GM12864 (cell line): ENCODE measurements at places on chromosomes 13 and 19.

- DNase-seq = no peak
These were observed 14.1 kb upstream of the CCNA1 start for GRCh38 chr13:36418022-36418805.

DNA sequence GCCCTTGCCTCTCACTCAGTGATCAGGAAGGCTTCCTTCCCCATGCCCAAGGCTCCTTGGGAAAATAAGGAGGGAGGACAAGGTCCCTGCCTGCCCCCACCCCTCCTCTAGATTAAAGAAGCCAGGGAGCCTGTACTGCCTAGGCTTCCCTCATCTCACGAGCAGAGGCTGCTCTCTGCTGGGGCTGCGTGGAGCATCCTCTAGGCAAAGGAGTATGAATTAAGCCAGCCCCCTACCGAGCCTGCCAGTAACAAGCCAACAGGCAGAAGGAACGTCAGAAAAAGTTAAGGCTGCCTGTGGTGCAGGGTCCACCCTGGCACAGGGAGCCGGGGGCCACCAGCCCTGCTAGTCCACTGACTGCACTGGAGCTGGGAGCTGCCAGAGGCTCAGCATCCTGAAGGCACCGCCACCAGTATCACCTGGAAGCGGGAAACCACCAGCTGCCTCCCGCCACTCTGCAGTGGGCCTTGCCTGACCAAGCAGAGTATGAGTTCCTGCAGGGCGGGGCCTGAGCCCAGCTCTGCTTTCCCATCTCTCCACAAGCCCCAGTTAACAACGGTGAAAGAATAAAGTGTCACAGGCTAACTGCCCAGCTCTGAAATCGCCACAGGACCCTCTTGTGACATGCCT lies 6.8 kb downstream of the NAPA start:
- DNase-seq = no peak

- DNase-seq = no peak
These were observed 70.6 kb upstream of the TEX29 start for GRCh38 chr13:111249637-111250360.

- no peak for DNase-seq
These were observed 697.5 kb downstream of the SLITRK1 start for GRCh38 chr13:83184819-83185218.

GRCh38 chr13:78593652-78594455 lies 9.5 kb downstream of the POU4F1 start:
- no peak for DNase-seq

DNA sequence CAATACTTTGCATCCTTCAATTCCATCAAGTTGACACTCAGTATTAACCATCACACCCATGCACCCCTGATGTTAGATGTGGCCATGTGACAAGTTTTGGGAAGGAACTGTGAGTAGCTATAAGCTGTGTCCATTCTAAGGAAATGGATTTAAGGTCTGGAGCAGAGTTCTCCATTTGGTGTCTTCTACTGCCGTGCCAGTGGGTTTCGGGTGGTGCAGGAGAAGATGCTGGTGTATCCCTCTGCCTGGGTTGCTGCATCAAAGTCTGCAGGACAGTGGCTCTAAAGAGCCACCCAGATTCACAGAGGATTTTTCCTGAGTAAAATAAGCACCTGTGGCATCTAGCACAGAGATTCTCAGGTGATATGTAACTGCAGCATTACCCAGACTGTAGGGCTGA lies 105.7 kb upstream of the IRS2 start:
- no peak for DNase-seq

DNA sequence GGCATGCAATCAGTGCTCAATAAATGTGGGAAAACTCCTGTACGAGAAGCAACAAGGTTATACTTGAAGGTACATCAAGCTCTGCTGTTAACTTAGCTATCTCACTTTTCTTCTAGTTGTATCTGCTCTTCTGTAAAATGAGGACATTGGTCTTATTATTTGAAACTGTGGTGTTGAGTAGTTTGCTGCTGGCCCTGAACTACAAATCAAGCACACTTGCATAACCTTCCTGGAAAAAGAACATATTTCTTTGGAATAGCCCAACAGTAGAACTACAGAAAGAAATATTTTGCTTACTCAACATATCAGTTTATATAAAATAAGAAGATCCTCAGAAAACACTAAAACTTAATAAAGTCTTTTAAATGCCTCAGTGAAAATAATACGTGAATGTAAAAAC lies 203.0 kb downstream of the KCTD12 start:
- DNase-seq = no peak

DNA sequence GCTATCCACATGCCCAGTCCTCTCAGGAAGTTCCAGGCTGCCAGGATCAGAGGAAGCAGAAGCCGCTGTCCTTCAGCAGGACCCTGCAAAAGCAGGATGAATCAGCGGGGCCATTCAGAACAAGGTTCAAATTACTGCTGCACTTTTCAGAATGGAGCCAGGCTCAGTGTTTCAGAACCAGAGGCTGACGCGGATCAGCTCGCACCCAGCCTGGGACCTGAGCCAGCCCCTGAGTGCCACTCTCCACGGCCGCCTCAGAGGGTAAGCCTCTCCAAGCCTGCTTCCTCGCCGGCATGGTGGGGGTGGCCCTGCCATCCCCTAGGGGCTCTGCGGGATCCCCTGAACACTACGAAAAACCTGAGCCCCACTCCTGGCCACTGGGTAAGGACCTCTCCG lies 24.7 kb downstream of the RASA3 start:
- DNase-seq = no peak

DNA sequence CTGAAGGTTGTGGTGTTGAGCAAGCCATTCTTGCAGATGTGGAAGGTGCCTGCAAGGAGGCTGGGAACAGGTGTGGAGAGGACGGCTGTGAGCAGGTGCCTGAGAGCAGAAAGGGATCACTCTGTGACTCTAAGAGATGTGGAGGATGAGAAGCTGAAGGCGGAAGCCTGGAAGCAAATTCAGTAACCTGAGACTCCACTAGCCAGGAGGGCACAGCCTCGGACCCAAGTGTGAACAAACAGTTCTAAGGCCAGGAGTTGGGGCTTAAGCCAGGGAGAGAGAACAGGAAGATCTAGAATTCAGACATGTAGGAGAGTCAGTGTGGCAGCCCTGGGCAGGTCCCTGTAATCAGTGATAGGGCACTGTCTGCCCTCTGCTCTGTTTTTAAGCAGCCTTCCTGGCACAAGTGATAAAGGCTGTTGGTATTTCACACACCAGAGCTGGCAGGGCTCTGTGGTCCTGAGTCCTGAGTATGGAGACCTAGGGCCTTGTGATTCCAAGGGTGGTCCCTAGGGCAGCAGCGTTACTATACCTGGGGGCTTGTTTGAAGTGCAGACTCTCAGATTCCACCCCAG lies 131.3 kb downstream of the SLC7A1 start:
- no peak for DNase-seq

DNA sequence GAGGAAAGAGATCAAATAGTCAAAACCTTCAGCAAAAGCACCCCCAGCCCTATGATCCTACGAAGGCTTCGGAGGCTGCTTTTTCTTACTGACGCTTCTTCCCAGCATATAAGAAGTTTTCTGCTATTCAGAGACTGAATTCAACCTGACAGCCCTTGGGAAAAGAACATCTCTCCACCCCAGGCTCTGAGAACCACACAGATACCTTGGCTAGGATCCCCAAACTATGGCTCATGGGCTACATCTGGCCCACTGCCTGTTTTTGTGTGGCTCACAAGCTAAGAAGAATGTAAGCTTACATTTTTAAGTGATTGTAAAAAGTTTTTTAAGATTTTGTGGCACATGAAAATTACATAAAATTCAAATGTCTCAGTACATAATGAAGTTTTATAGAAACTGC lies 3.0 kb downstream of the SLC15A1 start:
- no peak for DNase-seq

- no peak for DNase-seq
These were observed 4.7 kb downstream of the PPP1R13L start for GRCh38 chr19:45400192-45400591.

DNA sequence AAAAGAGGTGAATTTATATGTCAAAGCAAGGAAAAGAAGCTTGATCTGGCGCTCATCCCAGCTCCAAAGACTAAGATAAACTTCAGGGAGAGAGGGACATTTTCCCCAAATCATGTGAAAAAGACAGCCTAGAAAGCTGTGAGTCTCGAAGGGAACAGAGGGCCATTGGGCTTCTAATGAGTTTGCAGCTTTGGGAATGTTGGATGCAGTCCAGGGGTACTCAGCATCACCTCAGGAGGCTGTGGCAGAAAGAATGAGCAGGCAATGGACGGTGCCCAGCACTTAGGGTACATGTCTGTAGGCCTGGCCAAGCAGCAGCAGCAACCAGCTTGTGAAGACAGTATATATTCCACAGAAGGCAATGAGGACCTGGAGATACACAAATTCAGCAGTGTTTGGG lies 25.7 kb upstream of the WASF3 start:
- DNase-seq = no peak

GRCh38 chr19:48169578-48169938 lies 586 bp downstream of the LIG1 start:
- no peak for DNase-seq

DNA sequence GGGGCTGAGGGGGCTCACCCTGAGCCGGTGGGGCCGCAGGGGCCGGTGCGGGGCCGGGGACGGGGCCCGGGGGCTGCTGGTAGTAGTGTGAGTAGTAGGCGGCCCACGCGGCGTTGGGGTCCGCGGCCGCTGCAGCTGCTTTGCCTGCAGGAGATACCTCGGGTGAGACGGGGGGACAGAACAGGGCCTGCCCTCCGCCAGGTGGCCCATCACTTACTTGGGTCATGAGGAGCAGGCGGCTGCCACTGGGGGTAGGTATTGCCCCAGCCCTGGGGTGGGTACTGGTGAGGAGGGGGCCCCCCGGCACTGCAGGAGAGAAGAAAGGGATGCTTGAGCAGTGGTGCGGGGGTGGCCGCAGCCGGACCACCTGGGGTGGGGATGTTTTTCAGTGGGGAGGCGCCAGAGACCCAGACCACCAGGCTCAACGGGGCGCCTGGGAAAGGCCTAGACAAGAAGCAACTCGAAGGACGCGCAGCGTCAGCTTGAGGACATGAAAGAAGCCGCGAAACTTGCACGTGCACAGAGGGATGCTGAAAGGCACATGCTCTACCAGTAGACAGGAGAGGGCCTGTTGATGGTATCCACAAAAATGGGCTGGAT lies 8.9 kb downstream of the KHSRP start:
- no peak for DNase-seq

GRCh38 chr19:31448221-31448657 lies 99.0 kb upstream of the TSHZ3 start:
- DNase-seq = no peak

GRCh38 chr13:101757446-101758039 lies 305.1 kb downstream of the ITGBL1 start:
- DNase-seq = no peak

DNA sequence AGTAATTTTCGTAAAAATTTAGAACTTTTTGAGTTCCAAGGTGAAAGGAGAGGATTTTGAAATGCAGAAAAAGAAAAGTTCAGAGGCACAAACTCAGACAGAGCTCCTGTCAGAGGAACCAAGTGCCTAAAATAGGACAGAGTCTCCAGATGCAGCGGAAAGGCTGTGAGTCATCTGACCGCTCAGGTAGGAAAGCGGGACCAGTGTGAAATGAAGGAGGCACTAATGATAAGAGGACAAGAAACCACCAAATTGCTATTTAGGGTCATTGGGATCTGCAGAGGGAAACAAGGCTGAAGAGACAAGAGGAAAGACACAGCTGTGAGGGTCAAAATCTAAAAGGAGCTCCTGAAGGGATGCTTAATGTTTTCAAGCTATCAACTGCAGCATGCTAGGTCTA lies 34.9 kb downstream of the IRS2 start:
- no peak for DNase-seq
